ENCODE measurements at places on chromosomes 6 and 20. TPM values are rescaled to one million over a fixed set of nuclear protein-coding genes. Genes with fewer than 3 reads are reported as not detected.

TREML2 gene
- not detected for total RNA-seq

DOK5 gene
- total RNA-seq: 3.0 TPM

SEMG1 gene
- total RNA-seq: not detected

SPTLC3 gene
- total RNA-seq: 4.6 TPM

DNA sequence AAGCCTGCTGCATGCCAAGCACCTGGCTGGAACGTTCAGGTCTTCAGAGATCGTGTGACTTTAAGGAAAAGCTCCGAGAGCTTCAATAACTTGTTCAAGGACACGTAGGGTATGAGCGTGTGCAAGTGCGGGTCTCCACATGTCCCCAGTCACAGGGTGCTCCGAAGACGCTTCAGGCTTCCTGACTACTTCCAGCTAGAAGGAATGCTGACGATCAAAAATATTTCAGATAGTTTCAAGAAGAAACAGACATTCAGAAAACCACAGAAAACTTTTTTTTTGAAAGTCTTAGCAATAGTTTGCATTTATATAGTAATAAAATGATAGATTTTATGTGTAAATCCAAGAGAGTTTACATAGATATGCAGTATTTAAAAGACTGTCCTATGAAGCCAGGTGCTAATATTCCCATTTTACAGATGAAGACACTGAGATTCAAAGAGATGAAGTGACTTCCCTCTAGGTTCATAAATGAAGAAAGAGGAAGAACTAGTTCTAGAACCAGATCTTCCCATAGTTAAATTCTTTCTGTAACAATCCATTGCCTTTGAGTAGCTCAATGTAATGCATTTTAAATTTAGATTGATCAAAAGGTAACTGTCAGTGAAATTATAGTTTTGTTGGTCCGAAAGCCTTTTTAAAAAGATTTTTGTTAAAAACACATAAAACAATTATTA lies 247.6 kb downstream of the MYLK4 start:
- DNase-seq: no peak

GRCh38 chr20:51060301-51060700 lies 37.4 kb upstream of the KCNG1 start:
- no peak for DNase-seq

DNA sequence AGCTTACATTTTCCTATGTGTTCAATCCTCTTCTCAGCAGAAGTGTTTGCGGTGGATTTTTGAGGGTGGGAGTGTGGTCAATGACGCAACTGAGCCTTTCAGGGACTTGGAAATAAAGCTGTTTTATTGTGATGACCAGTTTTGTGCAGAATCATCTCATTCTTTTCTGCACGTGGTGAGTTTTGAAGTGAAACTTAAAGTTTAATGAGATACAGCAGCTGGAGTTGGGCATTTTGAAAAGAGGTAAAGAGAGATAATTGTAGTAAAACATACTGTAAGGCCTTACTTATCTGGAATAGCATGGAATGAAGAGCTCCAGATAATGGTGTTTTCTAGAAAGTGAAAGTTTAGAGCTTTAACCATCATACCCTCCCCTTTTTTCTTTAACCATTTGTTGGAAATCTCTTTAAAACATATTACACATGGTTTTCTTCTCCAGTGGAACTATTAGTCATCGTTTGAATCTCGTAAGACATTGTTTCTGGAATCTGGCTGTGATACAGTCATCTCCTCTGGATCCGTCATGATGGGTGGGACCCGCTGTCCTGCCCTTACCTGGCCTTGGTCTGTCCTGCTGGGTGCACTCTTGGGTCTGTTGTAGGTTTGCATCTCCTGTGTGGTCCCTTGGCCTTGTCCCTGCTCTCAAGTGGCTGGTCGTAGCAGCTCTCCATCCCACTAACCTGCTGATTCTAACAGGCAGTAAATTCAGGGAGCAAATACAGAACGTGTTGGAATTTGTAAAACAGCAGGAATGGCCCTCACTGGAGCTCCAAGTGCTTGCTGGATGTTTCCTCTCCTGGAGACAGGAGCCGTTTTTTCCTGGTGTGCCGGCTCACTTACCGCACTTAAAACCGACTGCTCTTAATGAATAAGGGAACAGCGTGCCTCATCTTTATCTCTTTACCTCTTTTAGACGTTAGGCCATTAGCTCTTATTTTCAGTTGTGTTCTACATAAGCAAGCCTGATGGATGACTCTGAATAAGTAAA lies 29.8 kb downstream of the UST start:
- DNase-seq: no peak

DNA sequence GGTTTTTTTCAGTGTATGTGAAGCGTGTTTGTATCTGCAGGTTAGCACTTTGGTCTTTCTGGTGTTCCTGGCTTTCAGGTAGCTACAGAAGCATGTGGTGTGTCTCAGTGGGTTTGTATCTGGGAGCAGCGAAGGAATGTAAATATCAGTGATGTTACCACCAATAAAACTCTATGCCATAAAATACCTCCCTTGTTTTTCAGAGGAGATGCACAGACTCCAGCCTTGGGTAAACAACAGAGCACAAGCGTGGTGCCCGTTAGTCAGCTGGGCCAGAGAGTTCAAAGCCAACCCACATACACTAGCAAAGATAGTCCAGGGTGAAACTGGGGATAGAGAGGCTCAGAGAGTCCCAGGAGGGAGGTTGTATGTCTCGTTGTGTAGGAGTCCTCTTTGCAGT lies 393.8 kb downstream of the SMOC2 start:
- DNase-seq: no peak

GRCh38 chr6:6966569-6966968 lies 141.2 kb upstream of the RREB1 start:
- no peak for DNase-seq

DNA sequence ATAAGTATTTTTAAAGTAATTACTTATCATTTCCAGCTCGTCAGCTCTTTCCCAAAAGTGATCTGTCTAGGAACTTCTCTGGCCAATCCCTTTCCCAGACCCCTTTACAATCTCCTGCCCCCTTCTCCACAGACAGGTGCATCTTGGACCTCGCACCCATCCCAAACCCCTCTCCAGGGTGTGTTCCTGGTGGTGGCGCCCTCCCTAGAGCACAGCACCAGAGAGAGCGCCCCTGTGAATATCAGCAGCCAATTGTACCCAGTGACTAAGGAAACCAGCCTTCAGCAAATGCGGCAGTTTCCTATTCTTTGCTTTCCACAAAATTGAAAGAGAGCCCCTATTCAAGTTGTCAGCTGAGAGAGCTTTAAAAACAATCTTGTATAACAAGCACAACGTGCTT lies 157.7 kb downstream of the RNASET2 start:
- no peak for DNase-seq

GRCh38 chr6:78629154-78629721 lies 238.1 kb upstream of the IRAK1BP1 start:
- DNase-seq: no peak

All from sigmoid colon (tissue), 7 donors.